ENCODE measurements at places on chromosomes 7 and 10.

GRCh38 chr7:36155811-36156361, 2.8 kb downstream of the EEPD1 start:
- no peak for DNase-seq

GRCh38 chr7:149716007-149716931, 57.1 kb downstream of the ZNF467 start:
- DNase-seq, result no peak

DNA sequence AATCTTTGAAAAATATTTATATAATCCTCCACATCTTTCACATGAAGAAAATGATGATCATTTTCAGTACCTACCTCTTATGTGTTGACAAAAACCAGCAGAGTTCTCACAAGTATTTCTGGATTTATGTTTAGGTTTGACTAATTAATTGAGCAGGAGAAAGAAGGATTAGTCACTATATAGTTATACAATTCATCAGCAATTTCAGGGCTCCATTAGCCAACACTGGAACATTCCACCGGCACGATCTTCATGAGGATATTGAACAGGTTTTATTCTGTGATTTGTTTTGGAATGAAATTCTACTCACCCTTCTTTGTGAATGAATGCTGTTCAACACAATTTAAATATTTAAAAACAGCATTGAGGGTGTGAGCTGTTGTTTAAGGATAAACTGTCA, 163.2 kb downstream of the SEM1 start:
- DNase-seq, result no peak

DNA sequence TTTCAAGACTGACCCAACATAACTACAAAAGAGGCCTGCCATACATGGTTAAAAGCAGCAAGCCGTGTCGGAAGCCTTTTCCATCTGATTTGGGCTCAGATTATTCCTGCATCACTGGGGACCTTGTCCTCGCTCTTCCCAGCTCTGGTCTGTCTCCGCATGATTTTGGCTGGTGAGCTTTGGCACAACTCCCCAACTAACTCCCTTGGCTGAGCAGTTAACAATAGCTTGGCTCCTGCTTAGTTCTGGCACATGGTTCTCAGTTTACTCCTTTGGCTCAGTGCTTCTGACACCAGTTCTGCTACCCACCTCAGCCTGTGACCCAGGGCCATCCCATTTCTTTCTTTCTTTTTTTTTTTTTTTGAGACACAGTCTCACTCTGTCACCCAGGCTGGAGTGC, 17.0 kb downstream of the AGK start:
- no peak for DNase-seq

DNA sequence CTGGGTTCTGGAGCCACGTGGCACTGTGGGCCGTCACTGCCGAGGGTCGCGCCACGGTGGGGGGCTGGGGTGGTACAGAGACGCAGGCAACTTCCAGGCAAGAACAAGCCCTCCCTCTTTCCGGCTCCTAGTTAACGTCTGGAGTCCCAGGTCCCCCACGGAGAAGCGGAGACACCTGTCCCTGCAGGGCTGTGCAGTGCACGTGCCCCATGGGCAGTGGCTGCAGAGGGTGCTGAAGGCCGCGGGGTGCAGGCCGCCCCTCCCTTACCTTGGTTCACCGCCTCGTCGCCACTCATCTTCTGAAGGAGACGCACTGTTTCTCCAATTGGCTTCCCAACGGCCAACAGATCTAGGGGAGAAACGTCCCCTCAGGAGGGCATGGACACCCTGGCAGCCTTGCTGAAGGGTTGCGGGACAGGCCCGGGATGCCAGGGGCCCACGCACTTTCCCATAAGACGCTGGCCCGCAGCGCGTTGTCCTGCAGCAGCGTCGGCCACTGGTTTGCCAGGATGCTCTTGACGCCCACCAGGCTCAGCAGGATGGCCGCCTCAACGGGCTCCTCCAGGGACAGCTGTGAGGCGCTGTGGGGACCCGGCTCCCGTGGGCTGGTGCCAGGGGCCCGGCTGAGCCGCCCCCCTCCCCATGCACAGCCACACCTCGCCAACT, 24.3 kb upstream of the NKX6-2 start:
- no peak for DNase-seq

GRCh38 chr10:25683344-25683743, 250.7 kb upstream of the MYO3A start:
- no peak for DNase-seq

All from COLO829 (cell line).